ENCODE measurements at places on chromosomes 12 and 14.

GRCh38 chr12:108210001-108210400 lies 80.9 kb downstream of the WSCD2 start:
- H3K36me3 ChIP-seq, result peaks cover 4% of the 10 kb centered on the region
- no peak for DNase-seq
- H3K27me3 ChIP-seq, result peaks cover 40% of the 10 kb centered on the region
- H3K4me1 ChIP-seq, result no peaks in the 10 kb centered on the region

- no peaks in the 10 kb centered on the region for H3K36me3 ChIP-seq
- no peak overlapping the region for H3K4me3 ChIP-seq
Measured at GRCh38 chr12:131159660-131160059, 206.0 kb downstream of the ADGRD1 start.

- no peak overlapping the region for H3K27ac ChIP-seq
- H3K4me3 ChIP-seq, result no peak overlapping the region
- H3K27me3 ChIP-seq, result peaks cover 33% of the 10 kb centered on the region
- H3K36me3 ChIP-seq, result no peaks in the 10 kb centered on the region
- DNase-seq, result no peak
Measured at GRCh38 chr14:21078287-21078686, 8.2 kb downstream of the ARHGEF40 start.

- no peak for DNase-seq
- peaks cover 2% of the 10 kb centered on the region for H3K36me3 ChIP-seq
- H3K4me3 ChIP-seq, result no peak overlapping the region
Measured at GRCh38 chr12:125159702-125160101, 94.5 kb downstream of the AACS start.

DNA sequence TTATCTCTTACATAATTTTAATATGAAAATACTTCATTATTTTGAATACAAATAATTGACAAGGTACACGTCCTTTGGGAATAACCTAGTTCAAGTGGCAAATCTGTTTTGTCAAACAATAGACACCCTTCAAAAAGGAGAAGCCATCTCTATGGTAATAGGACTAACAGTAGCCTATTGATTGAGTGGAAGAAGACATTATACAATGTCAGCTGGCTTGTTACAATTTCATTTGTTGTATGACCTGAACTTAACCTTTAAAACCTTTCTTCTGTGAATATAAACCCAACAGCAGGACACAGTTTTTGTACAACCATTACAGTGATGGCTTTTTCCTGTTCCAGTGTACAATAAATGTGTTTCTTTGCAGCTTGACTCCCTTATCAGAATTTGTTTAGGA lies 8.1 kb downstream of the TMEM260 start:
- H3K4me1 ChIP-seq, result peaks cover 14% of the 10 kb centered on the region
- peaks cover 12% of the 10 kb centered on the region for H3K36me3 ChIP-seq
- H3K4me3 ChIP-seq, result no peak overlapping the region
- H3K27ac ChIP-seq, result no peak overlapping the region

DNA sequence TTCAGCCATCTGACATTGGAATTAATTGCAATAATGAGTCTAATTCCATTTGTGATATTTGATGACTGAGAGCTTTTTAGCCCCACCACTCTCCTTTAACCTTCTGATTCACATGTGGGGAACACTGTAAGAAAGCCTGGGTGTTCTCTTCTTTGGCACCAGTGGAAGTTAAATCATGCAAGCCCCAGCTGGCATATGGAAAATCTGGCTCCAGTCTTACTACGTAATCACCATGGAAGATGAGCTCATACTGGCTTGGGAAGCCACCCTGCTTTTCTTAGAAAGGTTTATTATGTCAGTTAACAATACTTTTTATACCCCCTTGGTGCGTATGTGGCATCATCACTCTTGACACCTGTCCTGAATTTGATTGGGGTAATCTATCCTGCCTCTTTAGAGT lies 479.3 kb downstream of the SLC16A7 start:
- no peaks in the 10 kb centered on the region for H3K27me3 ChIP-seq
- DNase-seq, result no peak
- no peak overlapping the region for H3K27ac ChIP-seq
- peaks cover 2% of the 10 kb centered on the region for H3K36me3 ChIP-seq
- H3K4me3 ChIP-seq, result no peak overlapping the region

- no peak overlapping the region for H3K27ac ChIP-seq
- H3K36me3 ChIP-seq, result peaks cover 3% of the 10 kb centered on the region
- no peaks in the 10 kb centered on the region for H3K27me3 ChIP-seq
- DNase-seq, result no peak
- no peak overlapping the region for H3K4me3 ChIP-seq
Measured at GRCh38 chr14:102622262-102622885, 29.9 kb downstream of the RCOR1 start.

- H3K4me3 ChIP-seq, result no peak overlapping the region
- H3K36me3 ChIP-seq, result no peaks in the 10 kb centered on the region
- no peaks in the 10 kb centered on the region for H3K4me1 ChIP-seq
- H3K27ac ChIP-seq, result no peak overlapping the region
- no peak for DNase-seq
Measured at GRCh38 chr12:4422985-4423384, 22.6 kb downstream of the FGF6 start.

DNA sequence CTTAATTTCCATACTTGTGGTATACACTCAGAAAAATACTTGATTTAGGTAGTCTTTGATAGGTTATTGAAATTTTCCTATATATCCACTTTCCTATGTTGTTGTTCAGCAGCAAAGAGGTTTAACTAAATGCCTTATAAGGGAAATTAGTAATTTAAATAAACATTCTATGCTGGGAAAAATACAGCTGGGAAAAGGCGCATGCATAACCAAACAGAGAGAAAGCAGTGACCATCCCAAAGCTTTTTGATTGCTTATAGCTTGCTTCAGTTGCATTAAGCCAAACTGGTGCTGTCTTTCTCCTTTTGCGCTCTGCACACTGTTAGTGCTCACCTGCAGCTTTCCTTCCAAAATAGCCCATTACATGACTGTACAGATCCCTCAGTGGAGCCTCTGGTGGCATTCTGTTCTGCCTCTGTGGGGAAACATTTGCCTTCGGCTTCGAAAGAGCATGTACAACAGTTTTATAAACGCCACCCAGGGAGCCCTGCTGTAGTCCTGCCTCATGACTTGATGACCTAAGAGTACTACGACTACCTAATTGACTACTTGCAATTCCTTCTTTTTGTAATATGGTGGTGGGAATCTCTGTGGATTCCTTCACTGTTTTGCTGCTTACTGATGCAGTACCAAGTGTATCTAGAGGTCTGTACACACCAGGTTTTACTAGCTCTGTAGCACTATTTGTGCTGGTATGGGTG lies 120.8 kb downstream of the RALGAPA1 start:
- H3K27ac ChIP-seq, result no peak overlapping the region
- no peaks in the 10 kb centered on the region for H3K27me3 ChIP-seq
- peaks cover 9% of the 10 kb centered on the region for H3K4me1 ChIP-seq

GRCh38 chr12:41869432-41869831 lies 275.2 kb downstream of the GXYLT1 start:
- no peak overlapping the region for H3K27ac ChIP-seq
- no peaks in the 10 kb centered on the region for H3K4me1 ChIP-seq
- H3K27me3 ChIP-seq, result peaks cover 44% of the 10 kb centered on the region

DNA sequence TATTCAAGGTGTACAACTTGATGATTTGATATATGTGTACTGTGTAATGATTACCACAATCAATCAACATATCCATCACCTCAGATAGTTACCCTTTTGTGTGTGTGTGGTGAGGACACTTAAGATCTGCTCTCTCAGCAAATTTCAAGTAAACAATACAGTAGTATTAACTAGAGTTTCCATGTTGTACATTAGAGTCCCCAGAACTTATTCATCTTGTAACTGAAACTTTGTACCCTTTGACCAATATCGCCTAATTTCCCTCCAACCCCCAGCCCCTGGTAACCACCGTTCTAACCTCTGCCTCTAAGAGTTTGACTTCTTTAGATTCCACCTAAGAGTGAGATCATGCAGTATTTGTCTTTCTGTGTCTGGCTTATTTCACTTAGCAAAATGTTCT lies 12.1 kb downstream of the ADCK1 start:
- no peak overlapping the region for H3K27ac ChIP-seq
- DNase-seq, result no peak
- no peaks in the 10 kb centered on the region for H3K4me1 ChIP-seq
- no peak overlapping the region for H3K4me3 ChIP-seq
- H3K36me3 ChIP-seq, result peaks cover 3% of the 10 kb centered on the region

DNA sequence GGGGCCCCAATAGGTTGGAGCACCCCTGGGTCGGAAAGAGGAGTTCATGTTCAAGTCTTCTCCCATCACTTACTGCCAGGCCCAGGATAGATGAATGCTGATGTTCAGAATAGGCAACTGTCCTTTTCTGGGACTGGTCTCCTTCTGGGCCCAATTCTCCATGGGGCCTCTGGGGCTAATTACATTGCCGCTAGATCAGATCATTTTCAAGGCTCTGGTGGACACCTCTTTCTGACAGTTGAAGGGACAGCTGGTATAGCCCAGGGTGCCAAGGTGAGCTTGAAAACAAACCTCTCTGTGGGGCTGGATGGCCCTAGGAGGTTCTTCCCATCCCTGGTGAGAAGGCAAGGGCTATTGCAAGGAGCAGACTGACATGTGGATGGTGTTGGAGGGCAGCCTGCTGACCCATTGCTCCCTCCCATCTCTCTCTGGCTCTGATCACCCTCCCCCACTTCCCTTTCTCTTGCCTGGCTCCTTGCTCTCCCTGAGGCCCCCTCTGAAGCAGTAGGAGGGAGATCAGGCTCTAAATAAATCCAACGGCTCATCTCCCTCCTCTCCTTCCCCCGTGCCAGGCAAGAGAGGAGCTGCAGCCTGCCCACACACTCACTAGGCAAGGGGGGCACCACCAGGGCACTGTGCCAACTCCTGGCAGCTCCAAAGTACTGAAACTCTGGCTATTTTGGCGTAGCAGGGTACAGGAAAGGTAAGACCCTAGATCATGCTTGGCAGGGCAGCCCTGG lies 1.9 kb downstream of the CACNB3 start:
- peaks cover 55% of the 10 kb centered on the region for H3K4me1 ChIP-seq
- peak overlapping the region; percentile 83 for H3K4me3 ChIP-seq
- H3K27ac ChIP-seq, result no peak overlapping the region
- no peak for DNase-seq
- H3K36me3 ChIP-seq, result peaks cover 9% of the 10 kb centered on the region

- no peak overlapping the region for H3K4me3 ChIP-seq
- H3K27me3 ChIP-seq, result no peaks in the 10 kb centered on the region
- no peak overlapping the region for H3K27ac ChIP-seq
Measured at GRCh38 chr14:78509516-78509915, 339.3 kb downstream of the NRXN3 start.

GRCh38 chr12:4006743-4007142 lies 133.5 kb upstream of the PARP11 start:
- no peaks in the 10 kb centered on the region for H3K36me3 ChIP-seq
- no peak overlapping the region for H3K27ac ChIP-seq
- no peak for DNase-seq
- H3K27me3 ChIP-seq, result peaks cover 16% of the 10 kb centered on the region

- no peaks in the 10 kb centered on the region for H3K36me3 ChIP-seq
- H3K27me3 ChIP-seq, result no peaks in the 10 kb centered on the region
- no peak for DNase-seq
- no peak overlapping the region for H3K4me3 ChIP-seq
- no peak overlapping the region for H3K27ac ChIP-seq
- H3K4me1 ChIP-seq, result no peaks in the 10 kb centered on the region
Measured at GRCh38 chr12:21144309-21144708, 13.3 kb downstream of the SLCO1B1 start.

DNA sequence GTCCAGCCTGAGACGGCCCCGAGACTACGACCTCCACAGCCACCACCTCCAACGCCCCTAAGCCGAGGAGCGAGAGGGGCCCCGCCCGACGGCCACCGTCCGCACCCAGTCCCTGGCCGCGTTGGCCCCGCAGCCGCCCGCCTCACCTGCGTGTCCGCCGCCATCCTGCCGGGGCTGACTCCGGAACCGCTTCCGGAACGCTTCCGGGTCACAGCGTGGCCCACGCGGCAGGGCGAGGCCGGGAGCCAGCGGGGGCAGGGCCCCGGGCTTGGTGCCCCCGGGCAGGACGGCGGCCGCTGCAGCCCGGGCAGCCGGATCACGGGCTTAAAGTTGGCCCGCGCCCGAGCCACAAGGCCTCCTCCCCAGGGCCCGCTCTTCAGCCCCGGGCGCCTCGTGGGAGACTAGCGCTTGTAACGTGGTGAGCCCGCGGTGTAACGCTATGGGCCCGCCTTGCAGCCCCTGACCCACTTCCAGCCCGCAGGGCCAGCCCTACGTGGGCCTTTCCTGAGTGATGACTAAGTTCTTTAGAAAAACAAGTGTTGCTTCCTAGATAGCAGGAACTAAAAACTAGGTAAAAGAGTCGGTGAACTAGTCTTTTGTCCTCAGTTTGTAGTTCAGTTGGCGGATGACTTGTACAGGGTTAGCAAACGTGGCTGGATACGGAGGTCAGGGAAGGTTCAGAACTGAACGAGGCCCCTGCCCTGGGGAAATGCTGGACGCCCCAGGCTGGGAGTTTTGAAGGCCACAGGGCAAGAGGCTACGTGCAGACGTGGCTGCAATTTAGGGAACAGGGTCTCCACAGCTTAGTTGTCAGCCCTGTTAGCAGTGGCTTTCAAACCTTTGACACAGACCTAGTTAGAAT lies at the start of gene GCN1:
TSS of gene GCN1 (minus strand) at position 182 of the 862 bp plus-strand sequence. CDS start at position 164, 18 bp downstream.
- H3K27me3 ChIP-seq, result no peaks in the 10 kb centered on the region
- H3K4me3 ChIP-seq, result peak within 1 kb of the TSS; percentile 85
- peaks cover 59% of the 10 kb centered on the region for H3K36me3 ChIP-seq
- peaks cover 40% of the 10 kb centered on the region for H3K4me1 ChIP-seq

DNA sequence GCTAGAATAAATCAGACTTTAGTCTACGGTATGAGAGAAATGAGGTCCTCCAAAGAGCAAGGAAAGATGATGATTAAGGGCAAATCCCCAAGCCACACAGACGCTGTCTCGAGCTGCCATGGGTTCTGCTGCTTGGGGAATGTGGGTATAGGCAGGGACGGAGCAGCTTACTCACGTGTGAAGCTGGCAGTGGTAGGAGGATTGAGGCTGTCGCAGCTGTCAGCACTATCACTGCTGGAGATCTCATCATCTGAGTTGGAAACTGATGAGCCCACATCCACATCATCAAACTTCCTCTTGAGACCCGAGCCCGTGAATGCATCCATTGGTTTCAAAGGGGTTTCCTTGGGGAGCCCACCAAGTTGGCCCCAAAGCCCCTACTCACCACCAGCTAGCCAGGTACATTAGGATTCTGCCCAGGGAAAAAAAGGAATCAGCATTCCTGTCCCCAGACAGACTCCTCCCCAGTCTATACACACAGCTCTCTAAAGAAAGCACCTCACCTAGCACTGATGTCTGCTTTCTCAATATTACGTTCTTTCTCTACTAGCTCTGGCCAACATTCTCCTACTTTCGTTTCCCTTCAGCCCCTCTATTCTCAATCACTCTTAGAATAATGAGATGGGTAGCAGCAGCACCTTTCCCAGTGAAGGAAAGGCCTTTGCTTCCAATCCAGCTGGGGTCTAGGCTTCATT lies 7.0 kb downstream of the CSRNP2 start:
- no peak for DNase-seq
- H3K27me3 ChIP-seq, result no peaks in the 10 kb centered on the region

DNA sequence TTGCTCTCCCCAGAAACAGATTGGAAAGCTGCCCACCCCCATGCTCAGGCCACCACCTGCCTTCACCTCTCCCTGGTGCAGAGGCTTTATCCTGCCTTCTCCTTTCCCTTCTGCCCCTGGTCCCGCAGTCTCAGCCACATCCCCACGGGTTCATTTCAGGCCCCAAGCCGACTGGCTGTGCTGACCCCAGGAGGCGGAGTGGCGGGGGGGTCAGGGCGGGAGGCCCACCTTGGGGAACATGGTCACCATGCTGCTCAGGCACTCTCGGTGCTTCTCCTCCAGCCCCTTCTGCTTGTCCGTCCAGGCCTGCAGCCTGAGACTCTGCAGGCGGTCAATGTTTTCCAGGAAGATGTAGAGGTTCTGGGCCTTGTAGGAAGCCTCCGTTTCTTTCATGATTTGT lies 6.9 kb downstream of the FAM186B start:
- DNase-seq, result no peak
- H3K27me3 ChIP-seq, result no peaks in the 10 kb centered on the region
- peaks cover 2% of the 10 kb centered on the region for H3K36me3 ChIP-seq

Measured in central memory CD8-positive, alpha-beta T cell (primary cell).